Activated naive CD4-positive, alpha-beta T cell treated with anti-CD3 and anti-CD28 coated beads, Interleukin-2, amount 50 U/mL, for 72 hours (primary cell): ENCODE measurements at places on chromosomes 1 and 21.

DNA sequence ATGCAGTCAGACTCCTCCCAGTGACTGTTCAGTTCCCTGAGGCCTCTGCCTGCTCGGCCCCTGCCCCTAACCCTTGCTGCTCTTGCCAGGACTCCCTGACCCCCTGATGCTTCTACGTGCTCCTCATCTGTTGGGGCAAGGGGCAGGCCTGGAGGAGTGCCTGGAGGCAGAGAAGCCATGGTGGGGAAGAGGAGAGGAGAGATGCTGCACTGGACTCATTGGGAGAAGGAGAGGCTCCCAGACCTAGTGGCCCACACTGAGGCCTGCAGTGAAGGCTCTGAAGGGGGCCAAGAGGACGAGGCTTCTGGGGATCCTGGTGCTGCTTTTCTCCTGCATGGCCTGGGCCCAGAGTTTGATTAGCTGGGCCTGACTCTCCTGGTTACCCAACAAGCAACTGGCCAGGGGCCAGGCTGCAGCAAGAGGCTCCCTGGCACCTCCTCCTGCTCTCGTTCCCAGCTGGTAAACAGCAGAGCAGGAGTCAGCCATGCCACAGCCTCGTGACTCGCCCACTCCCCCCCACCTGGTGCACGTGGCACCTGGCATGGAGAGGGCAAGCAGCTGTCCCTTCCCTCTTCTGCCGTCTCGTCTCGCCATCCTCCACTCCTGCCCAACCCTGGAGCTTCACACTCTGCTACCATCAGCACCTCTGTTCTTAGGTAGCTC, 847 bp upstream of the RORC start:
- no peak for DNase-seq

DNA sequence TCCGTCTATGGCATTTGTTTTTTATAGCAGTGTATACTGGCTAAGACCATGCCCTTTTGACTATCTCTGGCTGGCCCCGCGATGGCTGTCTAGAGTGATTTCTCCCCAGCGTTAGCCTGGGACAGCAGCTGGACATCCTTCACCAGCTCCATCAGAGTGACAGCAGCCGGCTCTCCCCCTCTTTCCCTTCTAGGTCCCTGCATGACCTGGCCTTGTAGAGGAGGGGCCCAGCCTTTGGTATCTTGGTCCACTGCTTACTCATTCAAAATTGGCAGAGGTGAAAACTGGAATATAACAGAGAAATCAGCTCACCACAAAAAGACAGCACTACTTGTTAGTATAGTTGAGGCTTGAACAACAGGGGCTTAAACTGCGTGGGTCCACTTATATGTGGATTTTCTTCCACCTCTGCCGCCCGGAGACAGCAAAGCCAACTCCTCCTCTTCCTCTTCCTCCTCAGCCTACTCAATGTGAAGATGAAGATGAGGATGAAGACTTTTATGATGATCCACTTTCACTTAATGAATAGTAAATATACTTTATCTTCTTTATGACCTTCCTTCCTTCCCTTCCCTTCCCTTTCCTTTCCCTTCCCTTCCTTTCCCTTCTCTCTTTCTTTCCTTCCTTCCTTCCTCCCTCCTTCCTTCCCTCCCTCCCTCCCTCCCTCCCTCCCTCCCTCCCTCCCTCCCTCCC, 29.4 kb upstream of the B3GALNT2 start:
- DNase-seq, result no peak

DNA sequence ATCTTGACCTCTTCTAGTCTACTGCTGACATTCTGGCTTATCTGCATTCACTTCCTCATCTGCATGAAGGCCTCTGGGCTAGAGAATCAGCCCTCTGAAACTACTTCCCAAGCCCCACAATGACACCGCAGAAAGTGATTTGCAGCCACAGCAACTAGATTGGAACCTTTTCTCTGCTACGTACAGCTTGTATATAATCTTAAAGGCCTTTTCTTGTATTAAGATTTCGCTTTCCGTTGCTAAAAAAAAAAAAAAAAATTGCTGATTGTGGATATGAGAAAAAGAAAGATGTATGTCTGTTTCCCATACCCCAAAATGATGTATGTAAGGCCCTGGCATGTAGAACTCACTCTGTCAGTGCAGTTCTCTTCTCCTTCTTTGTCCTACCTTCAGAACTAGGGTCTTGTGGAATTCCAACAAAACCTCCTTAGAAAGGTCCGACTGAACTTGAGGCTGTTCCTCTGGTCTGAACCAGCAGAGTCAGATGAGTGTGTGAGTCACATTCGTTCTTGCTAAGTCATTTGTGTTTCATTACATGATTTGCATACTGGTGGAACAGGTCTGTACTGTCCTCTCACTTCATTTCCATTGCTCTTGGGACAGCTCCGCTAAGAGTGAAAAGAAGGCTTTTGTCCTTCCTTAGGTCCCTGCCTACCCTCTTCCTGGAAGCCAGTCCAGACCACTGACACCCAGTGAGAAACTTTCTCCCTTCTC, 62.7 kb downstream of the PLPP3 start:
- no peak for DNase-seq

GRCh38 chr1:10734375-10734774, 62.1 kb downstream of the CASZ1 start:
- DNase-seq, result no peak

DNA sequence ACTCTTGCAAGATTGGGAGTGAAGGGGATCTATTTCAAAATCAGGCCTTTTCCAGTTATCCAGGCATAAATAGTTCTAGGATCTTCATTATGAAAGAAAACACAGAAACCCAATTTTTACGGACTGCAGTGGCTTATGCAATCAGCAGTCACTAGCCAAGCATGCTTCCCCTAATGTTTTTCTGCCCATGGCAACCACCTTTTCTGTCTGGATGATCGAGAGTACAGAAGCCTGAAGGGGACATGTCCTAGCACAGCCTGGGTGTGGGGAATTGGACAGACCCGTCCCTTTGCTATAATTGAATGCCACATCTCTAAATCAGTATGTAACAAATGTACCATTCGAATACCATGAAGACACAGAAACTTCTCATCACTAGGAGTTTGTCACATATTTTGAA, 29.8 kb upstream of the NCAM2 start:
- DNase-seq, result no peak

DNA sequence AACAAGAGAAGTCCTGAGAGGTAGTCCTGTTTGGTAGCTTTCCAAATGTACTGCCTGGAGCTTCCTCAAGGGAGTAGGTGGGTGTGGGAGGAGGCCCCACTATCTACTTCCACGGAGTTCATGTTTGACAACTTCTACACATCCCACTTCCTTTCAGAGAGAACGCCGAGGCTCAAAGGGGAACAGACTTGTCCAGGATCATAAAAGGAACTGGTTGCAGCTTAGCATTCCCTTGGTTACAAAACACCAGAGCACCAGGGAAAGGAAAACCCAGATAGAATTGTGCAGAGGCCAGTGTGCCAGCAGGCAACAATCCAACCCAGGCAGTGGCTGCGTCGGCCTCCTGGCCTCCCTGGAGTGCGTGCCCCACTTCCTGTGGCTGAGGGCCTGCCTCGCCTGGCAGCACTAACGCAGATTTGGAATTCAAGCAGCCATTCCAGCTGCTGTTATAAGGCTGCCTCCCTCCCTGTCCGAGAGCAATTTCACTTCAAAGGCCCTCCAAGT, 4.2 kb upstream of the RAP1GAP start:
- DNase-seq, result no peak

- no peak for DNase-seq
These were observed 644 bp upstream of the MRPL24 start for GRCh38 chr1:156741481-156741983.

DNA sequence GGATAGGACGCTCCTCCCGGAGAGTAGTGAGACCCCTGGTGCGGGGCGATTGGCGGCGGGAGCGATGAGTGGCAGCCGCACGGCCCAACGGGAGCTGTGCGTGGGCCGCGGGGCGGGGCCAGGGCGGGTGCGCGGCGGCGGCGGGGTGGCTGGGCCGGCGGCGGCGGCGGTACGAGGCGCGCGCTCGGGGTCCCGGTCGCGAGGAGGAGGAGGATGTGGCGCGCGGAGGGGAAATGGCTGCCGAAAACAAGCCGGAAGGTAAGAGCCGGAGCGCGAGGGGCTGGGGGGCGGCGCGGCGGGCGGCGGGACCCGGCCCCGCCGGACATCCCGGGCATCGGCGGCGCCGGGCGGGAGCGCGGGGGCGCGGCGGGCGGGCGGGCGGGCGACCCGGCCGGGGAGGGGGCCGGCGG, at the start of gene CAMTA1:
CAMTA1 (plus strand) TSS at position 137 of the 410 bp plus-strand sequence; CDS start at position 214, 77 bp downstream.
- no peak for DNase-seq

GRCh38 chr1:84037758-84038611, 39.1 kb upstream of the TTLL7 start:
- no peak for DNase-seq

- DNase-seq, result no peak
These were observed 228.6 kb downstream of the PAPPA2 start for GRCh38 chr1:176691251-176692228.

GRCh38 chr1:224929335-224930237, at the start of gene DNAH14:
Gene DNAH14 (plus strand): TSS chr1:224929675. CDS start chr1:224952703, 23,028 bp downstream.
- DNase-seq, result no peak

DNA sequence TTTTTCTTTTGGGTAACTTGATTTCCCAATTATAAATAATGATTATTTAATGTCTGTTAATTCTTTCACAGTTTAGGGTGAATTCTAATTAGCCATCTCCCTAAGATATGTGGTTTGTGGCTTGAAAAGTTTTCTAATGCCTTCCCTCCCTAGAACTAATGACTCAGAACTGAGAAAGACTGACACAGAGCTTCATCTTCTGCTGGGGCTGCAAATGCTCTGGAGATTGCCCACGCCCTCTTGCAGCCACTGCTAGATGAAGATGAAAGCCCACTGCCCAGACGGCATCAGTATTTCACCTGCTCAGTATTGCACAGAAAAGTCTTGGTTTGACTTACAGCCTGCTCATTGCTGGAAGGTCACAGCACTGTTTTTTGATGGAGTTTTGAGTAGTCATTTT, 101.5 kb downstream of the ST6GALNAC3 start:
- peak; percentile 59 for DNase-seq
